ENCODE measurements at places on chromosomes 2 and 18.

- no peak for DNase-seq
Observed at GRCh38 chr18:57664568-57665165, 43.0 kb upstream of the NARS1 start.

GRCh38 chr18:44759925-44760342 is 79.2 kb downstream of the SETBP1 start:
- DNase-seq = no peak

DNA sequence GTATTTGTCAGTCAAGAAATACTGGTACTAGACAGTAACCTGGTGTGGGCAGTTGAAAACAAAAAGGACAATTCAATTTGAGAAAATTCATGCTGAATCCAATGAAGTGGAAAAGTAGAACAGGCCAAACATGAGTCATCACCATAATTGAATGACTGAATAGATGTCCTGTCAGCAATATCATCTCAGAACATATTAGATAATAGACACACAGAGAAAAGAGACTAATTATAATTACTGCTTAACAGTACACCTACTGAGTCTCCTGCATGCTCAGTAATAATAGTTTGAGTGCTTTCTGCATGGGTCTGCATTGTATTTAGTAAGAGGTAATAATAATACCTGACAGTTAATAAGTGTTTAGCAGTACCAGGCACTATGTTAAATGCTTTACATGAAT is 138.6 kb upstream of the ZC3H15 start:
- DNase-seq = no peak

- no peak for DNase-seq
Observed at GRCh38 chr2:69615078-69615625, 28.4 kb downstream of the AAK1 start.

GRCh38 chr2:41722668-41723369 is 325.0 kb upstream of the PKDCC start:
- DNase-seq = no peak
